A549 treated with Hydrocortisone at 1 μM for 4 hours (cell line): ENCODE measurements at places on chromosomes 11 and 22. TPM values are rescaled to one million over a fixed set of nuclear protein-coding genes. Genes with fewer than 3 reads are reported as not detected.

MUC5B gene
- 2.2 to 3.6 TPM (median 3.0 TPM) in 5 replicates for total RNA-seq

WBP2NL gene
- 0.08 to 0.24 TPM (median 0.10 TPM) in 4 of 5 replicates, not detected in the other for total RNA-seq

KRTAP5-5 gene
- total RNA-seq, result not detected in 5 replicates

TRPM5 gene
- not detected in 5 replicates for total RNA-seq

TMEM121B gene
- 0.10 to 0.20 TPM (median 0.14 TPM) in 5 replicates for total RNA-seq

F2 gene
- total RNA-seq, result 1.7 to 3.3 TPM (median 2.3 TPM) in 5 replicates

CDCA5 gene
- 68.3 to 74.3 TPM (median 72.1 TPM) in 5 replicates for total RNA-seq

RASL10A gene
- 0.17 to 0.38 TPM (median 0.25 TPM) in 5 replicates for total RNA-seq

CWC15 gene
- 30.2 to 32.2 TPM (median 30.4 TPM) in 5 replicates for total RNA-seq

MS4A6A gene
- total RNA-seq, result not detected in 5 replicates

SHANK2 gene
- total RNA-seq, result 6.4 to 9.2 TPM (median 7.7 TPM) in 5 replicates

CCDC116 gene
- total RNA-seq, result 0.05 to 0.06 TPM in 2 of 5 replicates, not detected in the others

OR4A15 gene
- total RNA-seq, result not detected in 5 replicates

OR52I1 gene
- total RNA-seq, result not detected in 5 replicates

GGTLC3 gene
- total RNA-seq, result not detected in 5 replicates

CADM1 gene
- total RNA-seq, result 17.8 to 24.5 TPM (median 22.7 TPM) in 5 replicates

RASSF10 gene
- 0.90 to 1.2 TPM (median 1.2 TPM) in 5 replicates for total RNA-seq

OR8D4 gene
- total RNA-seq, result not detected in 5 replicates

PDE2A gene
- 1.3 to 2.3 TPM (median 1.9 TPM) in 5 replicates for total RNA-seq

SCGB1D1 gene
- not detected in 5 replicates for total RNA-seq

RASD2 gene
- 0.68 to 0.84 TPM (median 0.82 TPM) in 5 replicates for total RNA-seq

CENPM gene
- total RNA-seq, result 22.8 to 40.2 TPM (median 35.1 TPM) in 5 replicates
